Activated CD4-positive, alpha-beta T cell treated with anti-CD3 and anti-CD28 coated beads for 36 hours (primary cell): ENCODE measurements at places on chromosomes 4 and X.
A peak's percentile ranks its signal among the peaks of the same experiment; 100 is the strongest.

DNA sequence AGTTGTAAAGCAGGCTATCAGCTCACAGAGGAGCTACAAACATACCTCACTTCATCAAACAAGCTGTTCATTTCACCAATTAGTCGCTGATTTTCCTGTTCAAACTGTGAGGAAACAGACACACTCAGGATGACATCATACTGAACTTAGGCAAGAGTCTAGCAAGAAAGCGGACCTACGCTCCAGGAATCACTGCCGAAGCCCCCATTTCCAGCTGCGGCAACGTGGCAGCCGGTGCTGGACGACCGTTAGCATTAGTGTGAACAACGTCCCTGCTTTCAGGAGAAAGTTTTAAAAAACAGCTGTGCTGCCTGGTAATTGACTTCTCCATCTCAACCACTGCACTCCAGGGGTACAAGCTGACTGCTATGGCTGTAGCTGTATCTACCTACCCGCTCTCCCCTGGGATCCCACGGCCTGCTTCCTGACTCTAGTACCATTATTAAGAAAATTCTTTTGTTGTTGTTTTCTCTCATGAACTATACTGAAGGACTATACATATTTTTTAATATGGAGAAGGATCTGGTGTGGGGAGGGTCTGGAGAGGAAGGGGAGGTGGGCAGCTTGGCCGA, 38.3 kb downstream of the NSG1 start:
- no peak for DNase-seq

DNA sequence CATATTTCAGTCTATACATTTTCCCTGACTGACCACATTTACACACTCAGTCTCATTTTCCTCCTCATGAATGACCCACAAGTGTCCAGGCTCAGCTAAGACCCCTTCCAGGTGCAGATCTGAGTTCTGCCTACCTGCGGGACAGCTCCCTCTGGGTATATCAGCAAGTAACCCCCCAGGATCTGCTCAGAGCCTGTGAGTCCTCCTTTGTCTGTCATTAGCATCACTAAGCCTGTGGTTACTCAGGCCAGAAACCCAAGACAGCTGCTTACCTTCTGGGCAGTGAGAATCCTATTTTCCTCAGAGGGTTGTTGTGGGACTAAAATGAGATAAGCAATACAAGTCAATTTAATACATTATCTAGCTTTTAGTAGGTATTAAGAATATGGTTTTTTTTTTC, 487.6 kb upstream of the BOD1L1 start:
- DNase-seq: no peak

DNA sequence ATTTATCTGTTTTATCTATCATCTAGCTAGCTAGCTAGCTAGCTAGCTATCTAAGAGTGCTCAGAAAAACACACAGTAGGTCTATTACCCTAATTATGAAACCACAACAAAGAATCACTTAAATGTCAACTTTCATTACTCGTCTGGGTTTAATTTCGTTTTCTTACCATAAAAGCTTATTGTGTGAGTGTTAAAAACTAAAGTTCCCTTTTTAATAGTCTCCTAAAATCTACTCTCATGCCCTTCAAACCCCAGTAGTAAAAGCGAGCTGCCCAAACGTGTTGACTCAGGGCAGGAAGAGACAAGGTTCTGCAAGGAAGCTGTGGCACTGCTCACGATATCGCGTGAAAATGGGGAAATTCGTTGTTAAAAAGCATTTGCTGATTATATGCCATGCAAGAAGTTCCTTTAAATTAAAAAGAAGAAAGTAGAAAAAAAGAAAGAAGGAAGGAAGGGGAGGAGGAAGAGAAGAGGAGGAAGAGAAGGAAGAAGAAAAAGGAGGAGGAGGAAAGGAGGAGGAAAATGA, 595 bp downstream of the MBNL3 start:
- DNase-seq: peak; percentile 55

GRCh38 chrX:49071877-49072711, 1.7 kb downstream of the PRAF2 start:
- DNase-seq: no peak

DNA sequence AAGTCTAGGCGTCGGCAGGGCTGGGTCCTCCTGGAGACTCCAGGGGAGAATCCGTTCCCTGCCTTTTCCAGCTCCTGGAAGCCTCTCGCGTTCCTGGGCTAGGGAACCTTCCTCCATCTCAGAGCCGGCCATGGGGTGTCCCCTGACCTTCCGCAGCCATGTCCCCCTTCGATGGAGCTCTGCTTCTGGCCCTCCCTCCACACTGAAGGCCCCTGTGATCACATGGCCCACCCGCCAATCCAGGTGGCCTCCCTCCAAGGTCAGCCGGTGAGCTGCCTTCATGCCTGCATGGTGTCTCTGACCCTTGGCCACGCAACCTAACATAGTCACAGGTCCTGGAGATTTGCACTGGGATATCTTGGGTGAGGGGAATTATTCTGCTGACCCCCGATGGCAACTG, 69.6 kb downstream of the TRMT44 start:
- no peak for DNase-seq

DNA sequence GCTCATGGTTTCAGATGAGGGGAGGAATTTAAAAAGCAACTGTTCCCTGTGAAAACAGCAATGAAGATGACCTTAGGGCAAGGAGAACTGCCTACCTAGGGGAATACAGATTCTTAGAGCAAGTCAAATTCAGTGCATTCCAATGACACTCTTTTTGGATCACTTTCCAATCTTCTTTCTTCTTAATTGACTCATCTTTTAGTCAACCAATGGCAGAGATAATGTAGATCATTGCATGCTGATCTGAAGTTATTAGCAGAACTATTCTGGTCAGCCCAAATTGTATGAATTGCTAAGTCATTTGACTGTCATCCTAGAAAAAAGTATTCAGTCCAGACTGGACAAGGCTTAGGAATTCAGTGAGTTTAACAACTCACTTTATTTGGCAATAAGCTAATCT, 12.6 kb upstream of the NR3C2 start:
- DNase-seq: no peak

- DNase-seq: no peak
Measured at GRCh38 chr4:7189475-7190277, 2.7 kb upstream of the SORCS2 start.

- no peak for DNase-seq
Measured at GRCh38 chr4:133799717-133800315, 401.8 kb downstream of the PABPC4L start.

- no peak for DNase-seq
Measured at GRCh38 chr4:28232951-28233350, 1372.3 kb downstream of the STIM2 start.

DNA sequence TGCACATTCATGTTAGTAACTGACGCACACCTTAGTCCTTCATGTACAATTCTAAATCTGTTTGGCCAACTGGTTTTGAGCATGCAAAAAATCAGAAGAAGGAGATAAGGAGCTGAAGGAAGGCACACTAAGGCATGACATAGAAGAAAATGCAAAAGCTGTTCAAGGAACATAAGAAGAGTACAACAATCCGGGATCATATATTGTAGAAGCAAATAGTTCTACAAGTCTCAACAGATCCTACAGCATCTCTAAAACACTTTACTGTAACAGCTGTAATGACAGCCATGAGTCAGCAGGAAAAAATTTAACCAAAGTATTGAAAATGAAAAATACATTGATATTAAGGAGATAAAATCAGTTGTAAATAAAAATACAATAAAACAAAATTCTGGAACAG, 57.7 kb downstream of the KLHL13 start:
- DNase-seq: no peak

DNA sequence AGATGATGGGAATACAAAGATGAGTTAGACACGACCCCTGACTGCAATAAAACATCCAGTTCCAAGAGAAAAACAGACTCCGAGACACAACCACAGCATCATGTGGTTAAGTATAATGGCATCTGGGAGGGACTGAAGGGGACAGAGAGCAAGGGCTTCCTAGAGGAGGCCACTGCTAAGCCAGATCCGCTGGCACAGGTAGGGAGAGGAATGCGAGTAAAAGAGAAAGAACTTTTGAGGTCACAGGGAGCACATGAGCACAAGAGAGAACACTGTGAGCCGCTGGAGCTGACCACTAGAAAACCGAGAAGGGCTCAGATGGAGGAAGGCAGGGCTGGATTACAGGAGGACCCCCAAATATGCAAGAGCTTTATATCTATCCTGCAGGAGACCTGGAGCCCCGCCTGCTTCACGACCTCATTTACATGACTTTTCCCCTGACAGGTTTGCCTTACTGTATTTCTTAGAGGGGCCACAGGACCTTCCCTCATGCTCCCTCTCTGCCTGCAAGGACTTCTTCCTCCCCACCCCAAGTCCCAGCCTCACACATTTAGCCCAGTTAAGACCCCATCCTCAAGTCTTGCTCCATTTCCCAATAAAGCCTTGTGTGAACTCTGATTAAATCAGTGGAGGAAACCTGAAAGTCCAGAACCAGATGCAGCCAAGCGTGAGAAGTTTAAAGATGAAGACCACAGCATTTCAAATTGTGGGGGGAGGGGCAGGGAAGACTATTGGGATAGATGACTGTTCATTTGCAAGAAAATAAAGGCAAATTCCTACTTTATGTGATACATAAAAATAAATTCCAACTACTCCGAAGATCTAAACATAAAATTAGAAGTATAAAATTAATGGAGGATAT, 29.6 kb downstream of the MFAP3L start:
- no peak for DNase-seq
